ENCODE measurements at places on chromosomes 5 and 9.

GRCh38 chr9:92980085-92980745 is 32.9 kb downstream of the FGD3 start:
- no peak for DNase-seq

GRCh38 chr9:130110166-130110565 is 56.5 kb downstream of the GPR107 start:
- DNase-seq = no peak

- no peak for DNase-seq
Observed at GRCh38 chr5:24789611-24790351, 145.0 kb upstream of the CDH10 start.

DNA sequence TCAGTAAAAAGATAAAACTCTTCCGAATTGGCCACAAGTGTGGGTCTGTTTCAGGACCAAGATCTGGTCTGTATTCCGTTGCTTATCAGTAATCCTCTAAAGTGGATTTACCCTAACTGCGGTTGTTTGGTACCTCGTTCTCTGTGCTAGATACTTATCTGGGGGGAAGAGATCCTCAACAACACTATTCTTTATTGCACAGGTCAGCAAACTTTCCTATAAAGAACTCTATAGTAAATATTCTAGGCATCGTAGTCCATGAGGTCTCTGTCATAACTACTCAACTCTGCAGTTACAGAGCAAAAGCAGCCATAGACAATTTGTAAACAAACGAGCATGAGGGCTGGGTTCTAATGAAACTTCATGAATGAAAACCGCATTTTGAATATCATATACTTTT is 335.8 kb upstream of the KIF2A start:
- DNase-seq = no peak

- no peak for DNase-seq
Observed at GRCh38 chr9:119349351-119349825, 19.8 kb downstream of the BRINP1 start.

- DNase-seq = no peak
Observed at GRCh38 chr5:14400085-14400484, 181.5 kb upstream of the OTULINL start.

DNA sequence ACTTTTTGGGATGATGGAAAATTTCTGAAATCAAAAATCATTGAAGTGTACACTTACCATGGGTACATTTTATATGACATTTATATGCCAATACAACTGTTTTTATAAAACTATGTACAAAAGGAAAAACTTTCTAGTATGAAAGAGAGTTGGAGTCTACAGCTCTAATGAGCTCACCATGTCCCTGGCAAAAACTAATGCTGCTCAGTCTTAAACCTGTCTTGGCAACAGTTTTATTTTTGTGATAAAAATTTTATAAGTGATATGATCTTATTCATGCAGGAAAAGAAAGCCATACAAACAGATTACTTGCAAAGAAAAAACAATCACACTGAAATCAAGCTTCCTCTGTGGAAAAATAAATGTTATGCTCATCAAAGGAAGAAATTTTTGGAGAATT is 78.9 kb upstream of the RASEF start:
- no peak for DNase-seq

- DNase-seq = no peak
Observed at GRCh38 chr5:157115502-157115901, 6.7 kb upstream of the HAVCR2 start.

Measured in CD4-positive, alpha-beta T cell treated with Interleukin-6 at 100 ng/mL for 8 hours (primary cell).